ENCODE measurements at places on chromosomes 6 and 20. TPM values are rescaled to one million over a fixed set of nuclear protein-coding genes. Genes with fewer than 3 reads are reported as not detected.

KIF13A gene
- total RNA-seq = 74.6 TPM

VIP gene
- total RNA-seq = 0.32 TPM

- no peak for DNase-seq
Observed at GRCh38 chr20:35629427-35630145, 14.0 kb downstream of the SPAG4 start.

DNA sequence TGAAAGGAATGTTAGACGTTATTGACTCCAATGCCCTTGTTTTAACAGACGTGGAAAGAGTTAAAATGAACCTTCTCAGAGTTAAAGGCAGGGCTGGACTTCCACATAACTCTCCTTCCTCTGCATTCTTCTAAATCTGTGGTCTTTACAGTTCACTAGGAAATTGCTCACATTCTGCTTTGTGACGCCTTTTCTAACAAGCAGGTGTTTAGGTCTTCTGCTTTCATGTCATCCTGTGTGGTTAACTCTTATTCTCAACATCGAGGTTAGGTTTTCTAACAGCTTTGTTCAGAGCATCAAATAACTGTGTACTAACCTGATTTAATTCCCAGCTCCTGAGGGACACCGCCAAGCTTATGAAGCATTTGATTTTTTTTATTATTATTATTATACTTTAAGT, 81.3 kb upstream of the NT5E start:
- DNase-seq = no peak

DNA sequence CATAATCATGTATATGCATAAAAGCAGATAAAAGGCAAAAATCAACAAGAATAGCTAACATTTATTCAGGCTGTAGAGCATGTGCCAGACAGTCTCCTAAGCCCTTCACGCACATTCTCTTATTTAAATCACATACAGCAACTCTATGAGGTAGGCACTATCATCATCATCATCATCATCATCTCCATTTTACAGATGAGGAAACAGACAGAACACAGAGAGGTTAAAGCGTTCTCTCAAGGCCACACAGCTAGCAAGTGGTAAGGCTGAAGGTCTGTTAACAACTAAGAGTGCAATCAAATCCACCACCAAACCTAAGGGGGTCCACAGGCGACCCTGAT, 857 bp upstream of the PLEKHG1 start:
- DNase-seq = no peak

DNA sequence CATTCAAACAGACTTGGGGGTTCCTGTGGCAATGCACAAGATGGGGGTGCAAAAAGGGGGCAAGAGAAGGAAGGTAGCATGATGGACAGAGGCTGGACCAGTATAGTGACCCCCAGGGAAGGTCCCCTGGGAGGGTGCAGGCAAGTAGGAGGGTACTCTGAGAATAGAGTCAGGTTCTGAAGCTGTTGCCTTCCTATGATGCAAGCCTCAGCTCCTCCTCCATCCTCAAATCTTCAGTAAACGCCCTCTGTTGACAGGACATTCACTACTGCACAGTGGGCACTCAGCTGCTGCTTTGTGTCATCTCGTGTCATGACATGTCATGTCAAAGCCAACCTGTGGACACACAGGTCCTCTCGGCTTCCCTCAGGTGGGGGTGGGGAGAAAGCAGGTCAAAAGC, 5.8 kb upstream of the SDCBP2 start:
- DNase-seq = peak; percentile 16

- no peak for DNase-seq
Observed at GRCh38 chr6:80163754-80164187, 57.3 kb downstream of the BCKDHB start.
